ENCODE measurements at places on chromosomes 5 and 9.

GRCh38 chr5:167982-168660, 23.2 kb upstream of the LRRC14B start:
- H3K4me3 ChIP-seq: no peak overlapping the region
- no peak overlapping the region for H3K27ac ChIP-seq
- no peaks in the 10 kb centered on the region for H3K4me1 ChIP-seq
- no peaks in the 10 kb centered on the region for H3K27me3 ChIP-seq

DNA sequence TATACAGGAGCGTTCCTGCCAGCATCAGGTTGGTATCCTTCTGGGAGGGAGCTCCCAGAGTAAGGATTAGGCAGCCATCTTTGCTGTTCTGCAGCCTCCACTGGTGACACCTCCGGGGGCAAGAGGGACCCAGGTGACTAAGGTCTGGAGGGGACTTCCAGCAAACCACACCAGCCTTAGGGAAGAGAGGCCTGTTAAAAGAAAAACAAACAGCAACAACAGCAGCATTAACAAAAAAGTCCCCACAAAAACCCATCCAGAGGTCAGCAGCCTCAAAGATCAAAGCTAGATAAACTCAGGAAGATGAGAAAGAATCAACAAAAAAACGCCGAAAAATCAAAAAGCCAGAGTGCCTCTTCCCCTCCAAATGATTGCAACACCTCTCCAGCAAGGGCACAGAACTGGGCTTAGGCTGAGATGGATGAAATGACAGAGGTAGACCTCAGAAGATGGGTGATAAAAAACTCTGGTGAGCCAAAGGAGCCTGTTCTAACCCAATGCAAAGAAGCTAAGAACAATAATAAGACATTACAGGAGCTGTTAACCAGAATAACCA, 388.2 kb downstream of the SPATA31D1 start:
- no peaks in the 10 kb centered on the region for H3K4me1 ChIP-seq
- no peaks in the 10 kb centered on the region for H3K36me3 ChIP-seq
- no peaks in the 10 kb centered on the region for H3K27me3 ChIP-seq
- H3K4me3 ChIP-seq: no peak overlapping the region
- no peak overlapping the region for H3K27ac ChIP-seq
- no peak for DNase-seq

- H3K27me3 ChIP-seq: no peaks in the 10 kb centered on the region
- no peak for DNase-seq
- H3K4me3 ChIP-seq: no peak overlapping the region
Measured at GRCh38 chr5:1797103-1797800, 2.4 kb downstream of the MRPL36 start.

DNA sequence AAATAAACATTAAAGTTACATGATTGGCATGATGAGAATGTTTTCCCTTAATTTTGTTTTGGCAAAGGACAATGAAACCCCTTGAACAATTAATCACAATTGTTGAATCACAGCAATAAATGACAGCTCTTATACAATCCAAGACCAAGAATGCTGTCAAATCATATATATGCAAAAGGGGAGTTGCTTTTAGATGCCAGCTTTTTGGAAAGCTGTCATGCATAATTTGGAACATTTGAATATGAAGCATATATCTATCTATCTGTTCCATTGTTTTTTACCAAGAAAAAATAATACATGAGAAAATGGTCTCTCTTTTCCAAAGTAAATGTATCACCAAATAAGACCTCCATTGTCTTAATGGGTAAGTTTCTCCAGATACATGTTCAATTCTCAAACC, 44.5 kb downstream of the SPOCK1 start:
- no peak overlapping the region for H3K27ac ChIP-seq
- no peaks in the 10 kb centered on the region for H3K36me3 ChIP-seq
- no peaks in the 10 kb centered on the region for H3K27me3 ChIP-seq
- H3K4me3 ChIP-seq: no peak overlapping the region
- DNase-seq: no peak

DNA sequence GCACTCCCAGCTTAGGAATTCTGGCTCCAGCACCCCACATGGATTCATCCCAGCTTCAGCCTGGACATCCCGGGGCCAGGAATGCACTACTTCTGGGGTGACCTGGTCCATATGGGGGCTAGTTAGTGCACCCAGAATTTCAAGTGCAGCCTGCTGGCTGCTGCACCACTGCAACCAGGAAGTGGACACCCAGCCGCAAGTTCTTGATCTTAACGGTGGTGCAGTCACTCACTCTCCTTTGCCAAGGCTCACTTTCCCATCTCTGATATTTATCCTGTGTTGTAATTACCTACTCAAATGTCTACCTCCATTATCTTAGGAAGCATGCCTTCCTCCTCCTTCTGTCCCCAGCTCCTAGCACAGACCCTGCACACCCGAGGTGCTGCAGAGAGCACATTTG, 26.2 kb upstream of the RAB14 start:
- no peaks in the 10 kb centered on the region for H3K4me1 ChIP-seq
- no peak overlapping the region for H3K4me3 ChIP-seq
- no peak overlapping the region for H3K27ac ChIP-seq
- no peak for DNase-seq
- no peaks in the 10 kb centered on the region for H3K36me3 ChIP-seq
- H3K27me3 ChIP-seq: no peaks in the 10 kb centered on the region

DNA sequence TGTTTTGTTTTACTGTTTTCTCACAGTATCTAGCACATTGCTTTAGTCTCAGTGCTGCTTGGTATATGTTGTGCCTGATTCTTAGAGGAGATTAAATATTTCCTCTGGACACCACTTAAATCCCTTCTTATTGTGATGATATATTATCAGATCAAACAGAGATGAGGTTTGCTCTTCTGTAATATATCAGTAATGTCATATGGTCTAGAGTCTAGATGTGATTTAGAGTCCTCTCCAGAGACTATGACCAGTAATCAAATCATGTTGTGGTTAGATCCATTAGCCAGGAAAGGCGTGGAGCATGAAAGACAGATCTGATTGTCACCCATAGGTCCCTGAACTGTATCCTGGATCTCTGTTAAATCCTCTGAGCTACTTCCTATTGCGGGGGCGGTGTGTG, 24.4 kb downstream of the CAMK4 start:
- H3K27ac ChIP-seq: no peak overlapping the region
- H3K36me3 ChIP-seq: no peaks in the 10 kb centered on the region
- H3K4me3 ChIP-seq: no peak overlapping the region
- DNase-seq: no peak
- no peaks in the 10 kb centered on the region for H3K4me1 ChIP-seq

- DNase-seq: no peak
- H3K4me1 ChIP-seq: no peaks in the 10 kb centered on the region
- no peak overlapping the region for H3K4me3 ChIP-seq
- H3K27me3 ChIP-seq: no peaks in the 10 kb centered on the region
- H3K27ac ChIP-seq: no peak overlapping the region
Measured at GRCh38 chr9:123948286-123948685, 18.4 kb upstream of the DENND1A start.

GRCh38 chr5:89106480-89106879, 223.5 kb upstream of the MEF2C start:
- H3K36me3 ChIP-seq: no peaks in the 10 kb centered on the region
- H3K27ac ChIP-seq: no peak overlapping the region
- no peaks in the 10 kb centered on the region for H3K27me3 ChIP-seq
- no peak for DNase-seq
- H3K4me3 ChIP-seq: no peak overlapping the region

DNA sequence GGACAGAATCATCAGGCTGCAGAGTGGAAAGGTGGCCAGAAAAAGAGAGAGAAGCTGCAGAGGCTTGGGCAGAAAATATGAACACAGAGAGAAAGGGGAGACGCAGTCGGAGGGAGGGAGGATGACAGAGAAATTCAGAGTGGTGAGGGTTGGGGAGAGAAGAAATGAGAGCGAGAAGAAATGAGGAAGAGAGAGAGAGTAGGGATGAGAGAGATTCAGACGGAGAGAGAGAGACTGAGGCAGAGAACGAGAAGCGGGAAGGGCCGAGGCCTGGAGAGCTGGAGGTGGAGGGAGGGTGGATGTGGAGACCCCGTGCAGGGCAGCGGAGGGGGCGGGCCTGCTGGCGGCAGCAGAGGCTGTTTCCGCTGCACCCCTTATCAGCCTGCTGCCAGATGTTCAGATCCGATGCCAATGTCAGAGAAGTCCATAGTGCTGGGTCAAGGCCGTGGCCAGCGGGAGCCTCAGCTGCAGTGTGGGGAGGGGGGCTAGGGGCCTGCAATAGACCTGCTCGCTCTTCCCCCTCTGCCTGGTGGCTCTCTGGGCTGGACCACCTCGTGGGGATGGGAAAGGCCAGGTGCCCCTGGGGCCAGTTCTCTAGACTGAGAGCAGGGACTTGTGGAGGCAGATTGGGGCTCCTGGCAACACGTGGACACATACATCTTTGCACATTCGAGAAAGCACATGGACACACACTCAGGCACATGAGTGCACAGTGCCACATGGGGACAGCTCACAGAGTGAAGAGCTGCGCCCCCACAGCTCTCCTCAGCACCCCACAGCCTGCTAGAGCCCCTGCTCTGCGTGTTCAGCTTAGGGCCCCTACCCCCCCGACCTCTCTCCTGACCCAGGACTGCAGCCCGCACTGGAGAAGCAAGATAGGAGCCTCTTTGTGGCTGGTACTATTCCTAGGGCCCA, 4.9 kb upstream of the NR5A1 start:
- H3K27ac ChIP-seq: no peak overlapping the region
- no peak for DNase-seq
- H3K4me1 ChIP-seq: no peaks in the 10 kb centered on the region
- H3K4me3 ChIP-seq: no peak overlapping the region
- no peaks in the 10 kb centered on the region for H3K27me3 ChIP-seq
- no peaks in the 10 kb centered on the region for H3K36me3 ChIP-seq

- no peaks in the 10 kb centered on the region for H3K27me3 ChIP-seq
- H3K27ac ChIP-seq: no peak overlapping the region
- no peak for DNase-seq
- no peaks in the 10 kb centered on the region for H3K36me3 ChIP-seq
- H3K4me1 ChIP-seq: no peaks in the 10 kb centered on the region
Measured at GRCh38 chr5:87260604-87261192, 7.0 kb upstream of the RASA1 start.

GRCh38 chr5:82513738-82514137, 235.6 kb upstream of the RPS23 start:
- H3K36me3 ChIP-seq: no peaks in the 10 kb centered on the region
- H3K27ac ChIP-seq: no peak overlapping the region
- no peaks in the 10 kb centered on the region for H3K4me1 ChIP-seq
- H3K4me3 ChIP-seq: no peak overlapping the region

DNA sequence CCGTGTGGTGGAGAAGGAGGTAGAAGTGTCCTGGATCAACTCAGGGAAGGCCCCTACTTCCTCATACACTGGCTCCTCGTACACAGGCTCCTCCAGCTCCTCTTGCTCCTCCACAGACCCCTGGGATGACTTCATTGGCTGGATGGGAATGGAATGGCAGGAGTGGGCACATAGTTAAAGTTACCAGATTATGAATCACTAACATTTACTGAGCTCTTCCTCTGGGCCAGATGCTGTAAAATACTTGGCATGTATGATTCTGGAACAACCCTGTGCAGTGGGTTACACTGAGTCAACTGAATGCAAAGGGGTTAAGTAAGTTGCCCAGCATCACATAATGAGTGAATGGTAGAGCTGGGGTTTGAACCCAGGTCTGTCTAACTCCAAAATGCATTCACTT, 3.1 kb upstream of the FCHSD1 start:
- H3K27me3 ChIP-seq: no peaks in the 10 kb centered on the region
- H3K4me3 ChIP-seq: no peak overlapping the region
- no peaks in the 10 kb centered on the region for H3K4me1 ChIP-seq

All from tibial nerve (tissue), 4 donors.